ENCODE measurements at places on chromosomes 3 and 15.

GRCh38 chr3:56282341-56282740, 185.9 kb downstream of the ERC2 start:
- DNase-seq = no peak

DNA sequence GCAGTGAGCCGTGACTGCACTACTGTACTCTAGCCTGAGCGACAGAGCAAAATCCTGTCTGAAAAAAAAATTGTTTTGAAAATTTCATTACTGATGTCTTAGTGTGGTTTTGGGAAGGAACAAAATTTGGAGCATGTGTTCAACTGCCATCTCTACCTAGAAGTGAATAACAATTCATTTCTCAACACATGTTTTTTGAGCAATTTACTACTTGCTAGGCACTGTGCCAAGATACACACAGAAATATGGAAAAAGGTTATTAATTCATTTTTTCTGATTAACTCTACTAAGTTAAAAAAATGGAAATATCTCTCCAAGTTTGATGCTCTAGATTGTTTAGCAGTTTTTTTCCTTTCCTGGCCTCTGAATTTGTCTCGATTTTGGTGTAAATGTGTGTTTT, 5.2 kb upstream of the TCF12 start:
- DNase-seq = no peak

DNA sequence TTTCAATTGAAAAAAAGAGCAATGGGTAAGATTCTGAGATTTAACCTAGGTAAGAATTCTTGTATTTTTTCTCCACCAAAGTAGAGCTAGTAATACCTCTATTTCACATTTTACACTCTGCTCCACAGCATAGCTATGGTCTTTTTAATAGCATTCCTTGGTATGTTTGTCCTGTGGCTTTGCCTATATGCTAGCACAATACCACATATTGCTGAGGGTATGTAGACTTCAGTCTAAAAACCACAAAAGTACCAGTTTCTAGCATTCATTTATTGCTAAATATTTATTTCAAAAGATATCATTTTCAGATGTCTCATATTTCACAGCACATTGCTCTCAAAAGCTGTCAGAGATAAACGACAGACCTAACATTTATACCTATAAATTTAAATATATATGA, 18.2 kb upstream of the EOGT start:
- DNase-seq = no peak

DNA sequence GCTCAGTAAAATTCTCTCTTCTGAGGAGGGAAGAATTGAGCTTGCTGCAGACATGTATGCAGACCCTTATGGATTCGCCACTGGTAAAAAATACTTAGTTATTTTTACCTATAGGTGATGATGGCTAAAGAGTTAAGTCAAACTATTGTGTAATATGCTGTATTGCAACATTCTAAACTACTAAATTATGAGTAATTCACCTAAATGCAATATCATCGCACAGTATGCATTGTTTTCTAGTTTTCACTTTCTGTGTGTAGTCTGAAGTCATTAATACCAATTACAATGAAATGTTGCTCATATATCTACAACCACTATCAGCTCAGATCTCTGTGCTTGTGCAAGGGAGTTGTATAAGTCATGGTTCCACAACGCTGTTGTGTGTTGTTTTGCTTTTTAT, 48.7 kb upstream of the ROBO2 start:
- DNase-seq = no peak

GRCh38 chr3:43752905-43753304, 62.2 kb downstream of the ABHD5 start:
- no peak for DNase-seq

DNA sequence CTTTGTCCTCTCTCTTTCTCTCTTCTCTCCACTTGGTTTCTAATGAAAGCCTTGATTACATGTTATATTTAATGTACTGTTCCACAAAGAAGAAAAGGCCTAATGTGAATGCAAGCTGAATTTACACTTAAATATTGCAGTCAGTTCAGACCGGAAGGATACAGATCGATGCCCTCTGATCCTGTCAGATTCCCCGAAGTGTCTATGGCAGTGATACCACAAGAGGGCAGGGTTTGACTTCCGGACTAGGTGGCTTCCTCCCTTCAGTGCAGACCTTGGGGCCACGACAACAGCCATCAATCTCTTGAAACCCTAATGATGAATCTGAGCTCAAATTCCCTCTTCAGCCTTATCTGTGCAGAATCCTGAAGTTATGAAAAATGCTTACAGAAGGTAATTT, 29.5 kb downstream of the AGTR1 start:
- no peak for DNase-seq

DNA sequence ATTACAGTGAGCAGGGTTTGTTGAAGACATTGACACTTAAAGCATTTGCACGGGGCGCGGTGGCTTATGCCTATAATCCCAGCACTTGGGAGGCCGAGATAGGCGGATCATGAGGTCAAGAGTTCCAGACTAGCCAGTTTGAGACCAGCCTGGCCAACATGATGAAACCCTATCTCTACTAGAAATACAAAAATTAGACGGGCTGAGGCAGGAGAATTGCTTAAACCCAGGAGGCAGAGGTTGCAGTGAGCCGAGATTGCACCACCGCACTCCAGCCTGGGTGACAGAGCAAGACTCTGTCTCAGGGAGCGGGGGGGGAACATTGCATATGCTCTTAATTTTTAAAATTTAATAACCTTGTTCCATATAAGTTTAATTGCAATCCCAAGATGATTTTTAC, 11.9 kb downstream of the STT3B start:
- no peak for DNase-seq

Measured in CD4-positive, alpha-beta T cell treated with Interferon gamma for 1 hour (primary cell).